Activated naive CD4-positive, alpha-beta T cell treated with anti-CD3 and anti-CD28 coated beads for 36 hours (primary cell): ENCODE measurements at places on chromosomes 4 and X.

- H3K36me3 ChIP-seq: peaks cover 1% of the 10 kb centered on the region
- H3K27ac ChIP-seq: peak overlapping the region; percentile 78
- H3K4me1 ChIP-seq: peaks cover 40% of the 10 kb centered on the region
- no peak for DNase-seq
- H3K27me3 ChIP-seq: no peaks in the 10 kb centered on the region
These were observed 557.5 kb downstream of the PPARGC1A start for GRCh38 chr4:23332313-23332712.

DNA sequence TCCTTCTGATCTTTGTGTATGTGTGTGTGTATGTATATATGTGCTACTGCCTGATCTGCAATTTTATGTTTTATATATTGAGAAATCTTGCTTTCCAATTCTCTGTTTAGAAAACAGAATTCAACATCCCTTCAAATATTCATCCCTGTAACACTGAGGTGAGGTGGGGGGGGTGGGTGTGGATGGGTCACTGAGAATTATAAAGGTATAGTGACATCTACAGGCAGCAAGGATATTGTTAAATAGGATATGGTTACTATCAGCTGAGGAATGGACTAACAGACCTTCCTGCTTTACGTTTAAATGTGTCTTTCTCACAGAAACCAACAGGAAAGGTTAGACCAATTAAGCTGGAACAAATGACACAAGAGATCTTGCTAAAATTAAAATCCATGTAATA, 19.0 kb upstream of the MAGEB2 start:
- H3K27me3 ChIP-seq: no peaks in the 10 kb centered on the region
- no peak for DNase-seq
- H3K36me3 ChIP-seq: no peaks in the 10 kb centered on the region
- no peak overlapping the region for H3K4me3 ChIP-seq
- no peak overlapping the region for H3K27ac ChIP-seq
- no peaks in the 10 kb centered on the region for H3K4me1 ChIP-seq

- DNase-seq: no peak
- no peaks in the 10 kb centered on the region for H3K36me3 ChIP-seq
- H3K4me1 ChIP-seq: no peaks in the 10 kb centered on the region
- H3K27ac ChIP-seq: no peak overlapping the region
These were observed 17.8 kb upstream of the SPRY1 start for GRCh38 chr4:123378794-123379193.

DNA sequence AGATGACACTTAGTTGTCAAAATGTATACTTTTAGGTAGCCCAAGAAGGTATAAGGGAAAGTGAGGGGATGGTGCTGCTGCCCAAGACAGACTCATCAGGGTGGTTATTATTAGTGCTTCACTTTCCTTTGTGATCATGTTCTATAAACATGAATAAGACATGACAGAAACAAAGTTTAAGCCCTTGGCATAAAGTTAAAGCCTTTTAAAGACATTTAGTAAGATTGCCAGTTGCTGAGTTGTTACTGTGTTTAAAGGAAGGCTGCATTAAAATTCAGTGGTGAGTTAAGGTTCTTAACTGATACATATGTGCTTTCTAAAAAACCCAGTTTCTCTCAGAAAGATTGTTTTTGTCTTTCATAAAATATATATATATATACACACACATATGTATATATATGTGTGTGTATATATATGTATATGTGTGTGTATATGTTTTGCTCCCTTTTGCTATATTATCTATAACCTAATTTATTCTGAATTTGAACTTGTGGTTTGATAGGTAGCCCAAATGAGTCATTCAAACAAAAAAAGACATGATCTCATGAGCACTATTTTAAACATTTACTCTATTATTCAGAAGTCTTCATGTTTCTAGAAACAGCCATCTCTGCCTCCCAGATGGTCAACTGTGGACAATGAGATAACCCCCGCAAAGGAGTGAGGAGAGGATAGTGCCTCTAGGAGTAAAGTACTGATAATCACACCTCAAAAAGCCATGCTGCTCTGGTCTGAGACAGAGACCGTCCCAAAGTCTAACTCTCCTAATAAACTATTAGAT, 98.1 kb upstream of the OTUD4 start:
- peaks cover 2% of the 10 kb centered on the region for H3K4me1 ChIP-seq
- H3K36me3 ChIP-seq: no peaks in the 10 kb centered on the region
- no peak overlapping the region for H3K27ac ChIP-seq
- DNase-seq: no peak

DNA sequence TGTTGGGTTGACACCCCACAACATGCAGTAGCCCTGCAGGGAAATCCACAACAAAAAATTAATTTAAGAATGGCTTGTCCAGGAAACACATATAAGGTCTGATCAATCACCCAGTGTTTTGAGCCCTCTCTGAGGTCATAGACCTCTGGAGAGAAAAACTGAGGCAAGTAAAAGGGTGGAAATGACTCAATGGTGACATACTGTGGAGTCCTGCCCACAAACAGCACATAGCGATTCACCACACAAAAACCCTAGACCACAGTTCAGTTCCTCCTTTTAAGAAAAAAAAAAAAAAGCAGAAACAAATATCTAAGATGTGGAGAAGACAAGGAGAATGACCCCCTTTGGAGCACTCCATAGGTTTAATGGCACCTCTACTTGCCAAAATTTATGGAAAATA, 2691.0 kb downstream of the PCDH7 start:
- no peaks in the 10 kb centered on the region for H3K4me1 ChIP-seq
- DNase-seq: no peak
- H3K36me3 ChIP-seq: no peaks in the 10 kb centered on the region

- no peaks in the 10 kb centered on the region for H3K4me1 ChIP-seq
- no peak overlapping the region for H3K4me3 ChIP-seq
- H3K27me3 ChIP-seq: no peaks in the 10 kb centered on the region
- H3K36me3 ChIP-seq: no peaks in the 10 kb centered on the region
- no peak for DNase-seq
These were observed 87.7 kb downstream of the NAP1L3 start for GRCh38 chrX:93585661-93586060.

DNA sequence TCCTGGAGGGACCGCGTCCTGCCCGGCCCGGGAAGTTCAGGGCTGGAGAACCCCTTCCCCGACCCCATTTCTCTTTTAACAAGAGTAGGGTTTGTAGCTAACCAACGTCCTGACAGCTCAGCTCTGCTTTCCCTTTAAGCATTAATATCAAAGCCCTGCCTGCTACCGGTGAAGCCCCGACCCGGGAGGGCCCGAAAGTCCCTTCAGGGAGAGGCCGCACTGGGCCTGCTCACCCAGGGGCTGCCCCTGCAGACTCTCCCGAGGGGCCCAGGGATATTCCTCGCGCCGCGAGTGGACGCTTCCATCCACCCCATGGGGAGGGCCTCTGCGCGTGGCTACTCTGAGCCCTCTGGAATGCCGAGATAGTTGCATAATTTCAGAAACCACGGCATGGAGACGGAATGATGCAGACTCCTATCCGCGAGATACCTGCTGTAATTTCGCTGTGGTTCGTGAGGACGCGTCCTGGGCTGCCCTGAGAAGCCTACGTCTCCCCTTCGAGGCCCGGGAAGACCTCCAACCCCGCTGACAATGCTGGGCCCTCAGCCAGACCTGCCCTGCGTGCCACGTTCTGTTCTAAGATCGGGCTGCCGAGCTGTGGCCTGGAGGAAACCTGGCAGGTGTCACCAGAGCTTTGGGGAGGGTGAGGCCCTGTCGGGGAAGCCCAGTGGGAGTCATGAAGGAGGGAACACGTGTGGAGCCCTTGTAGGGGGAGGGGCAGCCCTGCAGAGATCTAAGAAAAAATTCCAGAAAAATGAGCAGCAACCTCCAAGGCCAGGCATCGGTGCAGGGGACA, 999 bp upstream of the CTBP1 start:
- DNase-seq: peak; percentile 87
- peaks cover 73% of the 10 kb centered on the region for H3K4me1 ChIP-seq
- H3K27me3 ChIP-seq: no peaks in the 10 kb centered on the region
